ENCODE measurements at places on chromosomes 16 and 17.

DNA sequence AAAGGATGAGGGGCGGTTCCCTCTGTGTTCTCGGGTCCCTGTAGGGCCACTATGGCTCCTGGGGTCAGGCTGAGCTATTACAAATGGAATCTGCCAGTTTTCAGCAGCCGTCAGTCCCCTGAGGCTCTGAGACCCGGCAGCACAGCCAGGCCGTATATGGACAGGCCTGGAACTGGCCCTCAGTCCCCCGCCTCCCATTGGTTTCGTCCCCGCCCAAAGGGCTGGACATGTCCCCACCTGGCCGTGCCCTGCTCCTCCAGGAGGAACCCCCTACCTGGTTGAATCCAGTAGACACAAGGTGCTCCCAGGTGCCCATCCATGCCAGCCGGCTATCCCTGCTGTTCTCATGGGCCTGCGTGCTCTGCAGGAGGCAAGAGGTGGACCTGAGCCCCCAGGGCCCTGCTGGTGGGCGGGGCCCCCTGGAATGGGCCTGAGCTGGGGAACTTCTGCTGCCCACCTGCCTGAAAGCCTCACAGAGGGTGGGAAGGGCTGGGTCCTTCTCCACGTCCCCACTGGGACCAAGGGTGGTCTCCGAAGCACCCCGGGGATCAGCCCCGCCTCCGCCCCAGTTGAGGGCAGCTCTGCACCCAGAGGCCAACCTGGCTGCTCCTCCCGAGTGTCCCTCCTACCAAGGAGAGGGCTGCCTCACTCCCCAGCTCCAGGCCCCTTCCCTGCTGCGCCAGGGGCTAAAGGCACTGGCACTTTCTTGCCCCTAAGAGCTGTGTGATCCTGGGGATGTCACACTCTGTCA is 16.8 kb downstream of the VASN start:
- peak; percentile 83 for DNase-seq

DNA sequence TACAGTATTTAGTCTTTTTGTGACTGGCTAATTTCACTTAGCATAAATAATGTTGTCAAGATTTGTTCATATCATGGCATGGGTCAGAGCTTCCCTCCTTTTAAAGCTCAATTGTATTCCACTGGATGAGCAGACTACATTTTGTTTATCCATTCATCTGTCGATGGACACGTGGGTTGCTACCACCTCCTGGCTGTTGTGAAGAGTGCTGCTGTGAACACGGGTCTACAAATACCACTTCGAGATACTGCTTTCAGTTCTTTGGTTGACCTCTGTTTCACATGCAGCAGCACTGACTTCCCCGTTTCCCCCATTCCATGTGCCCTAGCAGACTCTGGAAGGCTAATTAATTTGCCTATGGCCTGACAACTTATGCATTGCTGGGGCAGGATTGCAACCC is 285.4 kb downstream of the SHISA9 start:
- DNase-seq = no peak

DNA sequence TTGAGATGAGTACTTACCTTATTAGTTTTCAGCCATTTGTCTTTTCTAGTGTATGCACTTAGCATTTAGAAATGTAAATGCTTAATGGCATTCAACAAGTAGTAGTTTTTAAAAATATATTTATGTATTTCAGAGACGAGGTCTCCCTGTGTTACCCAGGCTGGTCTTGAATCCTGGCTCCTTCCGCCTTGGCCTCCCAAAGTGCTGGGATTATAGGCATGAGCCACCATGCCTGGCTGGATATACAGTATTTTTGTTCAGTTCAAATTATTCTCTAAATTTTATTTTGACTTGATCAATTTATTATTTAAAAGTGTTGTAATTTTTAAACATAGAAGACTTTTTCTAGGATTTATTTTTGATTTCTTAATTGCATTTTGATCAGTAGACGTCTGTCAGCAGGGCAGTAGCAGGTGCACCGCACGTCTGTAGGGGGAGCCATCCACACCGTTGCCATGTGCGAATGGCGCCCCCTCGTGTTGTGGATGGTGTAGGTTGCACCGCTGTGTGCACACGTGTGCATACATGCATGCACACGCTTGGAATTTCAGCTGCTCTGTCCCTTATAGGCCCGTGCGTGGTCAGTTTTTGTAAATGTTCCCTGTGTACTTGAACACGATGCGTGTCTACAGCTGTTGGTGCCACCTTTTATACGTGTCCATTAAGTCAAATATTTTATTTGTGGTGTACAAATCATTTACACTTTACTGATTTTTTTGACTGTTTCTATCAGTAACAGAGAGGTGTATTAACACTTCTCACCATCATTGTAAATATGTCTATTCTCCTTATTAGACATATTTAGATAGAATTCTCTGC is 30.6 kb downstream of the RPTOR start:
- peak; percentile 93 for DNase-seq

DNA sequence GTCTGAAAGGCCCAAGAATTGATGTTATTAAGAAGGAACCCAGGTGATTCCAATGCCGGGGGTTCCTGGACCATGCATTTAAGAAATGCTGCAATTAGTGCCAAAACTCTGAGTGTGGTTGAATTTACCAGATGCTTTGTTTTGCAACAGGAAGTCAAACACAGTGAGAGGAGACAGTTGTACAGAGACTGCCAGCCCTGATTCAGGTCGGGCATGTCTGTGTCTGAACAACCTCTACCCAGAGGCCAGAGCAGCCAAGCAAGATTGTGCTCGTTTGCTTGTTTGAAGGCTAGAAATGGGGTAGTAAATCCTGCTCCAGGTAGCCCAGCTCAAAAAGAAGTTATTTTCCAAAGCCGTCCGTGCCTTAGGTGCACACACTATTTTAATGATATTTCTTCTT is 412.4 kb upstream of the ERCC4 start:
- no peak for DNase-seq

- DNase-seq = peak; percentile 62
Measured at GRCh38 chr16:4385789-4386450, 14.3 kb downstream of the VASN start.

GRCh38 chr16:52718046-52718445 is 171.1 kb upstream of the TOX3 start:
- DNase-seq = no peak

GRCh38 chr17:64332502-64332901 is 58.2 kb downstream of the PECAM1 start:
- DNase-seq = peak; percentile 77

DNA sequence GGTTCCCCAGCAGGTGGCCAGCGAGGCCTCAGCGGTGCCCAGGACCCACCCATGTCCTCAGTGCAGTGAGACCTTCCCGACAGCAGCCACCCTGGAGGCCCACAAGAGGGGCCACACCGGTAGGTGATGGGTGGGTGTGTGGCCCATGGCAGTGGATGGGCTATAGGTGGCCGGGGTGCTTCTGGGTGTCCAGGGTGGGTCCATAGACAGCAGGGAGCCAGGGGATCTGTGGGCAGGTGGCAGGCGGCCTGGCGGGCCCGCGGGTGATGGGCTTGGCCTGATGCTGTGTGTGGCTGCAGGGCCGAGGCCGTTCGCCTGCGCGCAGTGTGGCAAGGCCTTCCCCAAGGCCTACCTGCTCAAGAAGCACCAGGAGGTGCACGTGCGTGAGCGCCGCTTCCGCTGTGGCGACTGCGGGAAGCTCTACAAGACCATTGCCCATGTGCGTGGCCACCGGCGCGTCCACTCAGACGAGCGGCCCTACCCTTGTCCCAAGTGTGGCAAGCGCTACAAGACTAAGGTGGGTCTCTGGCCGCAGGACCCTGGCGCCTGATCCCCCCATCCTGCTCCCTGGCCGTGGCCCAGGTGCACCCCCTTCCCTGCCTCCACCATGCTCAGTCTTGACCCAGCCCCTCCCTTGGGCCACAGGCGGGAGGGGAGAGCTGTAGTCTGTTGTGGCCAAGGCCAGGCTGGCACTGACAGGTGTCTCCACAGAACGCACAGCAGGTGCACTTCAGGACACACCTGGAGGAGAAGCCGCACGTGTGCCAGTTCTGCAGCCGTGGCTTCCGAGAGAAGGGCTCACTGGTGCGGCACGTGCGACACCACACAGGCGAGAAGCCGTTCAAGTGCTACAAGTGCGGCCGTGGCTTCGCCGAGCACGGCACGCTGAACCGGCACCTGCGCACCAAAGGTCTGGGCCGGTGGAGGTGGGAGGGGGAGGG is 2.1 kb upstream of the DNASE1L2 start:
- no peak for DNase-seq

GRCh38 chr16:87376660-87377059 is 6.9 kb downstream of the FBXO31 start:
- DNase-seq = no peak

DNA sequence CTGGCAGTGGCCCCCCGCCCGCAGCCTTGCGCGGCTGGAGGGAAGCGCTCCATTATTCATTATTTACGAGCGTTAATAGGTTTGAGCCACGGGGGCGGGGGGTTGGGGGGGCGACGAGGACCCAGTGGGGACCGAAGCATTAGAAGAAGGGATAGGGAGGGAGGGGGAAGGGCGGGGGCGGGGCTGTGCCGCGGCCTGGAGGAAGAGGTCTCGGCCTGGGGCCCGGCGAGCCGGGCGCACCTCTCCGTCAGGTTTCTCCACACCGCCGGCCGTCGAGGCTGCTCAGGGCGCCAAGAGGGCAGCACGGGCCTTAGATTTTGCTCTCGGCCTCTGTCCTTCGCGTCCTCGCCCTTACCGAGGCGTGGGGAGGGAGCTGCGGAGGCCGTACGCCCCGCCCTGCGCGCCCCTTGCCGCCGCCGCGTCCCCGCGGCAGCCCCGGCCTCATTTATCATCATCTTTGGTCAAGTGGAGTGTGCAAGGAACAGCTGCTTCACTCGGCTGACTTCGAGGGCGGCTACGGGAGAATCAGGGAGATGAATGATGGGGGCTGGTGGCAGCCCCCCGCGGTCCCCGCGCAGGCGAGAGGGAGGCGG is 54.2 kb downstream of the SREBF1 start:
- no peak for DNase-seq

DNA sequence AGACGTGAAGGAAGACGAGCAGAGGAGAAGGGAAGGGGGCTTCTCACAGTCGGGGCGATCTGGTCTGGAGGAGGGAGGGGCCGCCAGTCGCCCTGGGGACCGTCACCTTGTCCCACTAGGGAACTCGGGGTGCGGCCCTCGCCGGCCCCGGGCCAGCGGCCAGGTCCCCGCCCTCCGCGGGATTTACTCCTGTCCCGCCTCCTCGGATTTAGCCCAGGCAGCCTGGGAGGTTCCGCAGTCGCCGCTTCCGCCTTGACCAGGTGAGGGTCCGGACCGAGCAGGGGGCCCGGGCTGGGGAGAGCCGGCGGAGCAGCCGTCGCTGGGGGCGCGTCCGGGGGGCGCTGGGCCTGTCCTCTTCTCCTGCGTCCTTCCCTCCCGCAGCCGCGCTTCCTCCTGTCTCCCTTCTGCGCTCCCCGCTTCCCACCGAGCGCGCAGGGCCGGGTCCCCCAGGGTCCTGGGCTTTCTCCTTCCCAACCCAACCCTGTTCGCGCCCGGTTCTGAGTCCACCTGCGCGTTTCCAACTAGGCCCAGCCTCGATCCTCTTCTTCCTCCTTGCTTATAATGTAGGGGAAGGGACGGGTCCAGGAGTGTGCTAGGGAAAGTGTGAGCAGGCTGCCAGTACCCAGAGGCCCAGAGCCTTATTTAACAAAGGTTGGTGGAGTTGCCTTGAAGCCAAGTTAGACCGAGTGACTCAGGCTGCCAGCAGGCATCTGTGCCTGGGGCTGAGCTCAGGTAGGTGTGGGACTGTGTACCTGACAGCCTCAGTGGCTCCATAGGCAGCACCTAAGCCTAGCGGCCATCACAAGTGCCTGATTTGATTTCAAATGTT is at the start of gene TNK1:
Gene TNK1, plus strand, starts transcription at position 235 of the 829 bp plus-strand sequence. CDS start 1,838 bp downstream, outside the sequence.
- peak; percentile 79 for DNase-seq

DNA sequence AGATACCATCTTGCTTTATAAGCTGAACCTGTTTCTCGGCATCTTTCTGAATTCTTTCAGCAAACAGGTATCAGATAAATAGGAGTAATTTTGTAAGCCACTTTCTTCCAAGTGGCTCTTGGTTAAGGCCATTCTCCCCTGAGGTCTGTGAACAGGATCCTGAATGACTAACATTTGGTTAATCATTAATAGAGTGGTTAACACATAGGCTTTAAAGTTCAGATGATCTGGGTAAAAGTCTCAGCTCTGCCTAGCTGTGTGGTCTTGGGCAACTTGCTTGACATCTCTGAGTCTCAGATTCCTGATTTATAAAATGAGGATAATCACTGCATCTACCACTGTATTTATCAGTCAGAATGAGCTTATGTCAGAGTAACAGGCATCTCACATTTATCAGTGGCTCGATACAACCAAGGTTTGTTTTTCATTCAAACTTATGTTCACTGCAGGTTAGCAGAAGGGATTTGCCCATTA is 44.4 kb upstream of the ANKFN1 start:
- DNase-seq = no peak

DNA sequence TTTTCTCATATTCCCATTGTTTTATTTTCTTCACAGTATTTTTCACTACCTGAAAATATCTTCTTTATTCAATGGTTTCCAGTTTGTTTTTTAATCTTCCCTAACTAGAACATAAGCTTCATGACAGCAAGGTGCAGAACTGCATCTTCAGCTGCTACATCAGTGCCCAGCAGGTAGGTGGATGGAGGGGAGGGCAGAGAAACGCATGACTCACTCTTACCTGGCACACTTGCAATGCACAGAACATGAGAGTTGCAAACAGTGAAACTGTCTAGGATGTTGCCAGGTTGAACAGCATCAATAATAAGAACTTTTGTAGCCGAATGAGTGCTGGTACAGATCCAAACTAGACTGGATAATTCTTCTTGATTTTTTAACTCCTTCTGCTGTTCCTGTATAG is 127.1 kb downstream of the SPAG9 start:
- DNase-seq = no peak

GRCh38 chr17:54968988-54969332 is 395 bp downstream of the STXBP4 start:
- DNase-seq = no peak

DNA sequence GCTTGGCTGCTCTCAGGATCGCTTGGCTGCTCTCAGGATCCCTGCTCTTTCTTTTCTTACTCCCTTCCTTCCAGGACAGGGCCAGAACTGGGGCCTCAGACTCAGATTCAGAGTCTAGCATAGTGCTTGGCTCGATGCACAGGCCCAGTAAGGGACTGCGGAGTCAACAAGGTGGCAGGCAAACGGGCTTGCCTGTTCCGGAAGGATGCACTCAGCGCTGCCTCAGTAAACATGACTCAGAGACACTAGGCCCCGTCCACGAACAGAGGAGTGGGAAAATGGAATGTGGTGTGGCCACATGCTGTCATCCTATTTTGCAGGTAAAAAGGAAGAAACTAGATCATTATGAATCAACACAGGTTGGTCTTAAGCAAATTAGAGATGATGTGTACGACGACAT is 9.8 kb downstream of the SPHK1 start:
- no peak for DNase-seq

Measured in right cardiac atrium (tissue), 5 donors.